ENCODE measurements at places on chromosomes 2 and 18. TPM values are rescaled to one million over a fixed set of nuclear protein-coding genes. Genes with fewer than 3 reads are reported as not detected.
A peak's percentile ranks its signal among the peaks of the same experiment; 100 is the strongest.

DNA sequence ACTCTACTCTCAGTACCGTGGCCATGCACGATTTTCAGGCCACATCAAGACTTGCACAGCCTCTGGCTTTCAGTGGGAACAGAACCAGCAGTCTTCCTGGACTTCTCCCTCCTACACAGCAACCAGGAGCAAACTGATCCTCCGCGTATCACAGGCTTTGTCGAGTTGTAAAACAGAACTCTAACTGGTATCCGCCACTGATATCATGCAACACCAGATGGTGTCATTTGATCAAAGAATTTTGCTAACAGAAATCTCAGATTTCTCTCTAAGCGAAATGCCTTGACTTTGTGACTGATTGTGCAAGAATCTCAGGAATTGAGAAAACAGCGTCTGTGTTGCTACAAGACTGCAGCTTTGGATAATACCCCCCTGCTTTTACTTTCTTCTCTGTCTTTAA, 85.7 kb downstream of the COPS8 start:
- H3K4me1 ChIP-seq = peaks cover 15% of the 10 kb centered on the region
- DNase-seq = peak; percentile 94
- H3K27ac ChIP-seq = peak overlapping the region; percentile 69

CTAGE1 gene
- total RNA-seq = 0.12 TPM

VRK2 gene
- 28.9 TPM for total RNA-seq

METAP1D gene
- 6.5 TPM for total RNA-seq

DNA sequence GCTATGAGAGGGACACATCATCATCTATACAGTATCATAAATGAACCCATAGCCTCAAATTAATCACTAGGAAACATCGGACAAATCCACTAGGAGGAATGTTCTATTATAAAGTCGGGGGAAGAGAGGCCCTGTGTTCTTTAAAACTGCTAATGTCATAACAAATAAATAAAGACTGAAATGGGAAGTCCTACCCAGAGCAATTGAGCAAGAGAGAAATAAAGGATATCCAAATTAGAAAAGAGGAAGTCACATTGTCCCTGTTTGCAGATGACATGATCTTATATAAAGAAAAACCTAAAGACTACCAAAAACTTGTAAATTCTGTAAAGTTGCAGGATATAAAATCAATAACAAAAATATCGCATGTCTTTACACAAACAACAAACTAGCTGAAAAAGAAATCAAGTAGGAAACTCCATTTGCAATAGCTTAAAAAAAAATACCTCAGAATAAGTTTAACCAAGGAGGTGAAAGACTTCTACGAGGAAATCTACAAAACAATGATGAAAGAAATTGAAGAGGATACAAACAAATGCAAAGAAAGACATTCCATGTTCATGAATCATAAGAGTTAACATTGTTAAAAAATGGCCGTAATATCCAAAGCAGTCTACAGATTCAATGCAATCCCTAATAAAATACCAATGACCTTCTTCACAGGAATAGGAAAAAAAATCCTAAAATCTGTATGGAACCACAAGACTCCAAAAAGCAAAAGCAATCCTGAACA, 30.6 kb downstream of the RTN4 start:
- H3K4me1 ChIP-seq = peaks cover 22% of the 10 kb centered on the region
- no peaks in the 10 kb centered on the region for H3K27me3 ChIP-seq
- no peak for DNase-seq
- H3K36me3 ChIP-seq = peaks cover under 1% of the 10 kb centered on the region

GRCh38 chr2:237207646-237208045, 122.0 kb downstream of the COPS8 start:
- H3K4me1 ChIP-seq = peaks cover 34% of the 10 kb centered on the region
- no peak overlapping the region for H3K4me3 ChIP-seq
- peak; percentile 48 for DNase-seq
- H3K27ac ChIP-seq = peak overlapping the region; percentile 84
- H3K36me3 ChIP-seq = no peaks in the 10 kb centered on the region

- H3K27ac ChIP-seq = no peak overlapping the region
- H3K4me3 ChIP-seq = no peak overlapping the region
- H3K27me3 ChIP-seq = no peaks in the 10 kb centered on the region
- DNase-seq = peak; percentile 6
Measured at GRCh38 chr2:209614690-209615369, 156.8 kb upstream of the UNC80 start.

DNA sequence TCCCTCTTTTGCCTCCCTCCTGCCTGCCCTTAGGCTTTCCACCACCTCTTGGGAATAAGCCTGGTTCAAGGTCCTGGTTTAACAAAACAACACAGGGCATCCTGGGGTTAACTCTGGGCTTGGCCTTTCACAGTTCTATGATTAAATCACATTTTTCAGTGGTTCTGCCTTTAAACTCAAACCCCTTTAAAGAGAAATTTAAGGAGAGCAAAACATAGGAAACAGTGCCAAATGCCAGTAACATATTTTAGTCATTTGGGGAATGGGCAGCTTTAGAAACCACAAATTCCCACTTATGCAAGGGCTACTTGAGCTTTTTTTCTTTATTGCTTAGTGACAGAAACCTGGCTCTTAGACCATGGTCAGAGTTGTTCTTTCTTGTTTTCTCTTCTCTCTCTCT, 112.2 kb upstream of the FZD5 start:
- no peaks in the 10 kb centered on the region for H3K4me1 ChIP-seq
- peak; percentile 46 for DNase-seq
- no peak overlapping the region for H3K27ac ChIP-seq

DSG4 gene
- total RNA-seq = not detected

- H3K36me3 ChIP-seq = no peaks in the 10 kb centered on the region
- H3K27me3 ChIP-seq = no peaks in the 10 kb centered on the region
- DNase-seq = no peak
- H3K4me3 ChIP-seq = no peak overlapping the region
- H3K27ac ChIP-seq = no peak overlapping the region
- H3K4me1 ChIP-seq = peaks cover 32% of the 10 kb centered on the region
Measured at GRCh38 chr18:48724939-48725338, 186.1 kb downstream of the CTIF start.

MSH2 gene
- total RNA-seq = 16.0 TPM

ITPRIPL1 gene
- total RNA-seq = 0.10 TPM

GRCh38 chr2:190819840-190820301, 60.8 kb upstream of the GLS start:
- H3K4me1 ChIP-seq = no peaks in the 10 kb centered on the region
- H3K4me3 ChIP-seq = no peak overlapping the region
- peak; percentile 76 for DNase-seq
- H3K27ac ChIP-seq = no peak overlapping the region
- no peaks in the 10 kb centered on the region for H3K36me3 ChIP-seq

- H3K36me3 ChIP-seq = no peaks in the 10 kb centered on the region
- H3K27me3 ChIP-seq = no peaks in the 10 kb centered on the region
- no peak overlapping the region for H3K4me3 ChIP-seq
- peaks cover 2% of the 10 kb centered on the region for H3K4me1 ChIP-seq
- no peak overlapping the region for H3K27ac ChIP-seq
Measured at GRCh38 chr2:223107825-223108224, 55.8 kb downstream of the KCNE4 start.

- DNase-seq = no peak
- H3K27me3 ChIP-seq = no peaks in the 10 kb centered on the region
- H3K27ac ChIP-seq = no peak overlapping the region
- H3K4me1 ChIP-seq = no peaks in the 10 kb centered on the region
- H3K36me3 ChIP-seq = no peaks in the 10 kb centered on the region
Measured at GRCh38 chr2:232053777-232054176, 92.3 kb downstream of the DIS3L2 start.

DNA sequence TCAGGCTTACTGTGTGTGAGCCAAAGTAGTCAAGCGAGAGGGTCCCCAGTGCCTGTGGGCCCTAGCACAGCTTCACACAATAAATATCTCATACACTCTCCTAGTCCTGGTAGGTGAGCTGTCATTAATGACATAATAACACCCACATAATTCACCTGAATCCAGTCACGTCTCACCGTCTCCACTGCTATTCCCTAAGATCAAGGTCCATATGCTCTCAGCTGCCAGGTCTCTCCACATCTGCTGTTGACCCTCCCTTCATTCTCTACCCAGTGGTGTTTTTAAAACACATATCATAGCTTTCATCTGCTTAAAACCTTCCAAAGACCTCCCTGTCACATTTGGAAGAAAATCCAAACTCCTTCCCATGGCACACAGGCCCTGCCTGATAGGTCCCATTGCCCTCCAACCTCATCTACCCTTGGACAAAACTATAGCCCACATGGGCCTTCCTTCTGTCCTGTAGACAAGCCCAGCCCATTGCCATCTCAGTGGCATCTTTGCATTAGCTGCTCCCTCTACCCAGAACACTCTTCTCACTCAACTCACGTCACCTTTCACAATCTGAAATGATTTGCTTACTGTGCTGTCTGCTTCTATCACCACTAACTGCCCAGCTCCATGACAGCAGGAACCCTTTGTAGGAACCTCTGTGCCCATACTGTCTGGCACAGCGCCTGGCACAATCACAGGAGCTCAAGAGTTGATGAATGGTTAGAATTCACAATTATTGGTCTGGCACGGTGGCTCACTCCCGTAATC, 7.5 kb downstream of the KCNG3 start:
- H3K36me3 ChIP-seq = no peaks in the 10 kb centered on the region
- no peaks in the 10 kb centered on the region for H3K4me1 ChIP-seq
- no peak overlapping the region for H3K27ac ChIP-seq
- H3K27me3 ChIP-seq = peaks cover 4% of the 10 kb centered on the region

REG3G gene
- not detected for total RNA-seq

- peaks cover 18% of the 10 kb centered on the region for H3K4me1 ChIP-seq
- no peak overlapping the region for H3K27ac ChIP-seq
- peak; percentile 35 for DNase-seq
- H3K36me3 ChIP-seq = no peaks in the 10 kb centered on the region
Measured at GRCh38 chr18:9362869-9363268, 28.3 kb downstream of the TWSG1 start.

GRCh38 chr2:36235882-36236281, 119.7 kb upstream of the CRIM1 start:
- no peaks in the 10 kb centered on the region for H3K4me1 ChIP-seq
- H3K4me3 ChIP-seq = no peak overlapping the region
- no peaks in the 10 kb centered on the region for H3K36me3 ChIP-seq
- no peak overlapping the region for H3K27ac ChIP-seq
- DNase-seq = no peak
- no peaks in the 10 kb centered on the region for H3K27me3 ChIP-seq

GRCh38 chr2:179429060-179429471, 164.4 kb upstream of the SESTD1 start:
- H3K4me1 ChIP-seq = peaks cover 5% of the 10 kb centered on the region
- no peak for DNase-seq
- no peak overlapping the region for H3K27ac ChIP-seq
- H3K36me3 ChIP-seq = no peaks in the 10 kb centered on the region
- peak overlapping the region; percentile 16 for H3K4me3 ChIP-seq
